Stimulated activated naive CD4-positive, alpha-beta T cell treated with Interleukin-2 at 50 U/mL for 16 hours (primary cell): ENCODE measurements at places on chromosomes 1 and 21.

- no peak for DNase-seq
These were observed 183.9 kb downstream of the CAMTA1 start for GRCh38 chr1:6969106-6969505.

GRCh38 chr1:235401251-235401650 lies 34.0 kb downstream of the TBCE start:
- DNase-seq = no peak

GRCh38 chr1:29963946-29964345 lies 727.6 kb downstream of the PTPRU start:
- DNase-seq = no peak

DNA sequence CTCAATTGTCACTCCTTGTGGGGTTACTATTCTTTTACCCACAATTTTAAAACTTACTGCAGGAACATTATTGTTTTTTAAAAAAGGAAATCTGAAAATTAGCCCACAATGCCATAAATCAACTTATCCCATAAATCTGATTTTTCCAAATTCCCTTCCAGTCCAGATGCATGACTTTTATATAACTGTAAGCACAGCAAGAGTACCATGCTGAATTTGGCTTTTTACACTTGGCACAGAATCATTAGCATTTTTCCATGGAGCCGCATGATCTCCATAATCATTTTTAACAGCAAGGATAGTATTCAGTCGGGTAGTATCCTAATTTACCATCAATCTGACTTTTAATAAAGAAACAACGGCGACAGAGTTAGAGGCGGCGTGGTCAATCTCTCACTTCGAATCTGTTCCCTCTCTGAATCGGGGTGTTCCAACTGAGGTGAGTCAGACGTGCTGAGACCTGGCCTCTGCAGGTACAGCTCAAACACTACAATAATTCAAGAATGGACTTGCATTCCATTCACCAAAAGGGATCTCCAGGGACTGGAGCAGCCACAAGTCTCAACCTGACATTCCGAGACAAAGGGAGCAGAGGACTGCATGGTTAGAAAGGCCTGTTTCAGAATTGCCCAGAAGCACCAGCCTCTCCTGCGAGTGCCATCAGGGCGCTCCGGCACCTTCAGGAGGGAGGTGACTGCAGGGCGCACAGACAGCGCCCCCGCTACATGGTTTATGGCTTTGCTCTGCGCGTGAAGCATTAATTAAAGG lies 48.9 kb downstream of the SLC66A1 start:
- DNase-seq = no peak

- no peak for DNase-seq
These were observed 8.0 kb upstream of the LCE5A start for GRCh38 chr1:152502496-152503180.

GRCh38 chr1:29358183-29358582 lies 121.9 kb downstream of the PTPRU start:
- DNase-seq = no peak
